SJSA1 (cell line): ENCODE measurements at places on chromosomes 16 and 17. TPM values are rescaled to one million over a fixed set of nuclear protein-coding genes. Genes with fewer than 3 reads are reported as not detected.

Gene LPO
- not detected in 2 replicates for total RNA-seq

Gene HOXB2
- 4.2 and 10.5 TPM in 2 replicates for total RNA-seq

Gene HYDIN
- total RNA-seq: 0.16 TPM in 1 of 2 replicates, not detected in the other

Gene CES4A
- not detected in 2 replicates for total RNA-seq

Gene TACO1
- total RNA-seq: 23.7 and 30.6 TPM in 2 replicates

Gene SLC6A4
- not detected in 2 replicates for total RNA-seq

Gene CES1
- total RNA-seq: not detected in 2 replicates

Gene KRT16
- 0.37 TPM in 1 of 2 replicates, not detected in the other for total RNA-seq

Gene CD300LB
- not detected in 2 replicates for total RNA-seq
